Smooth muscle cell of the brain vasculature (primary cell): ENCODE measurements at places on chromosomes 1 and 21.
A peak's percentile ranks its signal among the peaks of the same experiment; 100 is the strongest.

- no peak for DNase-seq
Measured at GRCh38 chr1:193120604-193121166, 1.1 kb upstream of the CDC73 start.

GRCh38 chr1:201706109-201706508, 122.8 kb upstream of the IPO9 start:
- no peak for DNase-seq

- DNase-seq = no peak
Measured at GRCh38 chr1:6198646-6199297, 623 bp downstream of the RPL22 start.

- no peak for DNase-seq
Measured at GRCh38 chr1:227298512-227299240, 19.6 kb downstream of the CDC42BPA start.

- DNase-seq = no peak
Measured at GRCh38 chr1:7943251-7943650, 2.6 kb upstream of the TNFRSF9 start.

DNA sequence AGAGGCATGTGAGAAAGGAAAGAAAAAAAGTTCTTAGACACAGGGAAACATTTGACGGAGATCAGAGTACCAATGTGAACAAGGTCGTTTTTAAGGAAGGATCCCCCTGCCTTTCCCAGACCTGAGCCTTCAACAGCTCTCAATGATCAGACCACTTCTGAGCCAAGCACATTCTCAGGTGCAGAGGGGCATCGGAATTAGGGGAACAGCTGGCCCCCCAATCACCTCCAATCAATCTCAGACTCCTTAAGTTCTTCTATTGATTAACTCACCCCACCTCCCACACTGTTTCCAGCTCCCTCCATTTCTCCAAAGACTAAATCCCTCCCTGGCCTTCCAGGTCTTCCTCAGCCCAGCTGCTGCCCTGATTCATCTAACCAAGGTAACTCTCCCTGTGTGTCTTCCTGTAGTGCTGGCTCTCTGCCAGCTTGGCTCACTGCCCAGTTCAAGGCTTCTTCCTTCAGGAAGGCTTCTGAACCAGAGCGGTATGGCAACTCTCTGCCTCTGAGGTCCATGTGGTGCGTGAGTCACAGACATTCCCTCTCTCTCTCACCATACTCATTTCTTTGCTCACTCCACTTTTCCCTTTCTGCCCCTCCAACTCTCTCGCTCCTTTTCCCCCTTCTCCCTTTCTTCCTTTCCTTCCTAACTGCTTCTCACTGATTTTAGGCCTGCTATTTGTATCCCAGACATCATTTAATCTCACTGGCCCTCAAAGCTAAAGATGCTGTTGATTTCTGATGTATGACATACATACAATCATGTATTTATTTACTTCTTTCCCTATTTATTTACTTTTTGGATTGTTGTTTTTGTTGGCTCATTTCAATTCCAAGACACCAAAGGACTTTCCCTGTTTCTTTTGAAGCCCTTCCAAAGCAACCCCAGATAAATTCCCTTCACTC, 18.1 kb downstream of the CFAP45 start:
- peak; percentile 97 for DNase-seq

GRCh38 chr1:147337040-147337630, 94.7 kb downstream of the CHD1L start:
- DNase-seq = no peak

DNA sequence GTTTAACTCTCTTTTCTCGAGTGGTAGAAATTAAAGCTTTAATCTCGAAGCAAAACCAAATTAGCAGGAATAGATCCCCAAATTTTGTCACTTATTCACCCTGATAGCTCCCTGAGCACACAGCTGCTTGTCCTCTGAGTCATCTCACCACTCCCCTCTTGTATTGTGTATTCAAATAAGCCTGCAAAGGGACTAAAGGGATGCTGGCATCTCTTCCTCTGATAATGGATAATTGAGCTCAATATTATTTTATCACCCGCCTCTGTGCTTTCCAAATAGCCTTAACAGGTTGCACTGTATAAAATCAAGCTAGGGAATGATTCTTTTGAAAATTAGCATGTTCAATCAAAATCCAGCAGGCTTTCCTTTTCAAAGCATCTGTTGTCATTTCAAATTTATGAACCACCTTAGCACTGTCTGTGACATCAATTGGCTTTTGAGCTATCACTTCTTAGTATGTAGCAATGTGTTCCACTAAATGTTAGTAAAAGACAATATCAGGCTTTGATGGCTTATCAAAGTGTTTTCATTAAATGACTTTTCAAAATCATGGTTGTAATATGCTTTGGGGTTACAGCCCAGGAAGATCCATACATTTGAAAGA, 561.6 kb downstream of the PLA2G4A start:
- no peak for DNase-seq

GRCh38 chr1:201153474-201154388, 543 bp downstream of the TMEM9 start:
- no peak for DNase-seq

DNA sequence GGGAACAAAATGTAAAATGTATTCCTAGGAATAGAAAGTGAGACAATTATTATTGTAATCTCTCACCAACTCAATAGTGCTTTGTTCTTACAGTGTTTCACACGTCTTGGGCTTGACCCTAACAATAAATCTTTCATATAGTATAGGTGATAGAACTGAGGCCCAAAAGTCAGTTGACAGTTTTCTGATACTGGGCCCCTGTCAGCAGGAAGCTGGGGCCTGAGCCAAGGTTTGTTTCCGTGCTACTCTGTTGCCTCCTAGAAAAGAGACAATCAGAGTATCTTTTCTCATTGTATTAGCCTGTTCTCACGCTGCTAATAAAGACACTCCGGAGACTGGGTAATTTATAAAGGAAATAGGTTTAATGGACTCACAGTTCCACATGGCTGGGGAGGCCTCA, 5.0 kb downstream of the RRP1B start:
- DNase-seq = no peak

DNA sequence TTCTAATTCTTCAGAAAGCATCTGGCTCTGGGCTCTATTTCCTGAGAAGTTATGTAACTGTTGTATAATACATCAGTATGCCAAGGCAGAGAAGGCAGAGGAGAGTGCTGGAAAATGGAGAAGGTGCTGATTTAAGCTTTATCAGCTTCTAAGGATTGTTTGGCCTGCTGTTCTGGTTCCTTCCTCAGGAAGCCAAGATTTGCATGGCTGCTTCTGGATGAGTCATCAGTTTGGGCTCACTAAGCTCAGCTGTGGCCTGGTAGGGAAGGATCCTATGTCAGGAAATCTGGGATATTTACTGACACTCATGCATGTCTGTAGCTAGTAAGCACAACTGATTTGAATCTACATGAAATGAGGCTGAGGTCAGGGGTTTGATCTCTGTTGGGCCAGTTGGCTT, 73.2 kb upstream of the ADGRL4 start:
- DNase-seq = peak; percentile 77

- no peak for DNase-seq
Measured at GRCh38 chr1:237701534-237701933, 189.2 kb downstream of the ZP4 start.

DNA sequence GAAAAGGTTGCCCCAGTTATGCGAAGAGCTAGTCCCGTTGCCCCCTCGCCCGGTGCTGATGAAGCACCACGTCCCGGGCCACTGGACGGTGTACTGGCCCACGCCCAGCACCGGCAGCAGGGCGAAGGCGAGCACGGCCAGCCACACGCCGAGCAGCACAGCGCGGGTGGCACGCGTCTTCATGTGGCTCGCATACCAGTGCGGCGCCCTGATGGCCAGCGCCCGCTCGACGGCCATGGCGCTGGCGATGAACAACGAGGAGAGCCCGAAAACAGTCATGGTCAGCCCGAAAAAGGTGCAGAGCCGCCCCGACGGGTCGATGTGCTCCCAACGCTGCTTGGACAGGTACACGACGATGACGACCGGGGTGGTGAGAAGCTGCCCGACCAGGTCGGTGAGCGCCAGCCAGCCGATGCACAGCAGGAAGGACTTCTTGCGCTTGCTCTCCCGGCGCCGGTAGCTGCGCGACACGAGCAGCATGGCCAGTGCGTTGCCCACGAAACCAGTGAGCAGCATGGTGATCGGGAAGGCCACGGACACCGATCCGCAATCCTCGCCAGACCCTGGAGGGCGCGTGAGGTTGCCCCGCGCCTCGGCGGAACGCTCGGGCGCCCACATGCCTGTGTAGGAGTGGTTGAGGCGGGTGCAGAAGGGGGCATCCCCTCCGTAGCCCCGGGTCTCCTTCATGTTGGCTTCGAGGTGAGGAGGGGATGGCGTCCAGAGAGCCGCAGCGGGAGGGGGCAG, 553 bp downstream of the PTGER3 start:
- no peak for DNase-seq

DNA sequence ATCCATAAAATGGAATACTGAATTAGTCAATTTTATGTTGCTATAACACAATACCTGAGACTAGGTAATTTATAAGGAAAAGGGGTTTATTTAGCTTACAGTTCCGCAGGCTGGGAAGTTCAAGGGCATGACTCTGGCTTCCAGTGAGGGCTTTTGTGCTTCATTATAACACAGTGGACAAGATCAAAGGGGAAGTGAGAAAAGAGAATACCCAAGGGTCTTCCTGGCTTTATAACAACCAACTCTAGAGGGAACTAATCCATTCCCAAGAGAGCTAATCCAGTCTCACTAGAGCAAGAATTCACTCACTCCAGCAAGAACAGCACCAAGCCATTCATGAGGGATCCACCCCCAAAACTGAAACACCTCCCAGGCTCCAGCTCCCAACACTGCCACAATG, 3.1 kb downstream of the KIFAP3 start:
- no peak for DNase-seq

- no peak for DNase-seq
Measured at GRCh38 chr21:36946949-36947356, 19.5 kb downstream of the HLCS start.

- no peak for DNase-seq
Measured at GRCh38 chr21:18902660-18903059, 499.1 kb upstream of the TMPRSS15 start.

DNA sequence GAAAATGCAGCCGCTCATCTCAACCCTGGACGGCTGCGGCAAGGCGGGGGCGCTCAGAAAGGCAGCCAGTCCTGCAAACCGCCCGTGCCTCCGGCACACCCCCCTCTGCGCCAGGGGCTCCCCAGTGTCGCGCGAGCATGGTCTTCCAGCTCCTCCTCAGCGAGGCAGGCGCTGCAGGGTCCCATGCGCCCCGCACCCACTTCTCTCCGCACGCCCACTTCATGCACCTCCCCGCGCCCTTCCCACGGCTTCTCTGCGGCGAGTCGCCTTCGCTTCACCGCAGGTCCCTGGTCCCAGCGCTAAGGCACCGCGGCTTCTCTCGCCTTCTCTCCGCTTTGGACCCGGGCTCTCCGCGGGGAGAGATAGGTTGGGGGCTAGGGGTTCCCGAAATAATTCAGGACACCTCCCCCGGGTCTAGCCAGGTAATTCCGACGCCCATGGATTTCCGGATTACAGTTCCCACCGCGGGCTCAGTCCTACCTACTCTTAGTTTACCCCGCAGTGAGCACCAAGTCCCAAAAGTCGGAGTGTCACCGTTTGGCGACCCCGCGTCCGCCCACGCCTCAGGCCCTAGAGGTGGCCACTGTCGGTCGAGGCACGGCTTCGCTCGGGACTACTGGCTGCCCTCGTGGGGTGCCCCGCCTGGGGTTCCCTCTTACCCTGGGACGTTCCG, 67.5 kb downstream of the SYT2 start:
- DNase-seq = no peak

DNA sequence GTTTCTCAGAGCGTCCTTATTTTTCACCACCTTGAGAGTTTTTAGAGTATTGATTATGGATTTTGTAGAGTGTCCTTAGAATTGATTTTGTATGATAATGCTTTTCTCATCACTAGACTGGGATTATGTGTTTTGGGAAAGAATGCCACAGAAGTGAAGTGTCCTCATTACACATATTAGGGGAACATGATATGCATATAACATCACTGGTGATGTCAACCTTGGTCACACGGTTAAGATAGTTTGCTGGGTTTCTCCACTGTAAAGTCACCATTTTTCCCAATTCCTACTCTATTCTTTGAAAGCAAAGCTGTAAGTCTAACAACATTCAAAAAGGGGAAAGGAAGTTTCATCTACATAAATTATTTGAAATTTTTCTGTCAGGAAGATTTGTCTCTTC, 39.6 kb upstream of the PALMD start:
- DNase-seq = no peak

DNA sequence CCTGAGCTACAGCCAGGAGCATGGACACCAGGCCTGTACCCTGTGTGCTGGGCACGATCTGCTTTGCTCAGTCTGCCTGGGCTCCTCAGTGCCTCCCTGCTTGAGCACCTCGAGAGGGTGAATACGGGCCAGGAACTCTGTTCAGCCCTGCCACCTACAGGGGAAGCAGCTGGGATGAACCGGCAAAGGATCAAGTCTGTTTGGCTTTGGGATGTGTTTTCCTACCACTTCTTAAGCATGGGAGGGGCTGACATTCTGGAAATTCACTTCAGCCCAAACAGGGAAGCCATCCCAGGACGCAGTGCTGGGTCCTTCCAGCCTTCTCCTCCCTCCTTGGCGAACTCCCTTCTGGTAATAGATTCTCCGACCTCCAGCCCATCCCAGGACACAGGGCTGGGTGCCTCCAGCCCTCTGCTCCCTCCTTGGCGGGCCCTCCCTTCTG, 55.8 kb upstream of the SELENON start:
- peak; percentile 46 for DNase-seq

GRCh38 chr1:222392556-222392955, 155.3 kb downstream of the HHIPL2 start:
- DNase-seq = no peak

DNA sequence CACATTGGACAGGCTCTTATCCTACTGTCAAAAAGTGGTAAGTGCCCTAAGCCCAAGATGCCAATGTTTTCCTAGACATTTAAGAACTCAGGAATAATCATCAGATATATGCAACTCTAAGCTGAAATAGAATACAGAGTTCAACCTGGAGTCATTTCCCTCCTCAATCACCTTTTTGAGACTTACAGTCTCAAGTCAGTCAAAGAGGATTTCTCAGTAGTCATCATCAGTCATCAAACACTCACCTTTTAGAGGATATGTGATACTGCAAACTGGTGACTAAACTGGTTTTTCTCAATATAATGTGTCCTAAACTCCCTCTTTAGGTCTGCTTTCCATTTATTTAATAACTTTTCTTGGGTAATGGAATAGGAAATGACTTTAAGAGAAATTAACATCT, 145.3 kb upstream of the ADAMTS5 start:
- no peak for DNase-seq

GRCh38 chr1:243213045-243213787, 41.9 kb downstream of the CEP170 start:
- DNase-seq = no peak

DNA sequence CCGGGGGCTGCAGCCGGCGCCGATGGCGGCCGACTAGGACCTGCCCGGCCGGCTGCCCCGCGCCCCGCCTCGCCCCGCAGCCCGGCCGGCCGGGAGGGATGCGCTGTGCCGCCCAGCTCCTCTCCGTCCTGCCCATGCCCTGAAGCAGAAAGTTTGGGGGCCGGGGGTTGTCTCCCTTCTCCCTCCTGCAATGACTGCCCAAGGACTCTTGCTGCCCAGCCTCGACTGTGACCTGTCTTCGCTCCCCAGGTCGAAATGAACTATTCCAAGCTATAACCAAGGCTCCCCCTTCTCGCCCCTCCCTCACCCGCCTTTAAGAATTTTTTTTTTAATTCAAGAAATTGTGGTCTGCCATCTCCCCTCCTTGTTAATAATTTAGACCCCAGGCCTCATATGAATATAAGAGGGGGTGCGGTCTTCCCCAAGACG, 361 bp downstream of the TMCC2 start:
- DNase-seq = no peak
